ENCODE measurements at places on chromosomes 11 and 22.

DNA sequence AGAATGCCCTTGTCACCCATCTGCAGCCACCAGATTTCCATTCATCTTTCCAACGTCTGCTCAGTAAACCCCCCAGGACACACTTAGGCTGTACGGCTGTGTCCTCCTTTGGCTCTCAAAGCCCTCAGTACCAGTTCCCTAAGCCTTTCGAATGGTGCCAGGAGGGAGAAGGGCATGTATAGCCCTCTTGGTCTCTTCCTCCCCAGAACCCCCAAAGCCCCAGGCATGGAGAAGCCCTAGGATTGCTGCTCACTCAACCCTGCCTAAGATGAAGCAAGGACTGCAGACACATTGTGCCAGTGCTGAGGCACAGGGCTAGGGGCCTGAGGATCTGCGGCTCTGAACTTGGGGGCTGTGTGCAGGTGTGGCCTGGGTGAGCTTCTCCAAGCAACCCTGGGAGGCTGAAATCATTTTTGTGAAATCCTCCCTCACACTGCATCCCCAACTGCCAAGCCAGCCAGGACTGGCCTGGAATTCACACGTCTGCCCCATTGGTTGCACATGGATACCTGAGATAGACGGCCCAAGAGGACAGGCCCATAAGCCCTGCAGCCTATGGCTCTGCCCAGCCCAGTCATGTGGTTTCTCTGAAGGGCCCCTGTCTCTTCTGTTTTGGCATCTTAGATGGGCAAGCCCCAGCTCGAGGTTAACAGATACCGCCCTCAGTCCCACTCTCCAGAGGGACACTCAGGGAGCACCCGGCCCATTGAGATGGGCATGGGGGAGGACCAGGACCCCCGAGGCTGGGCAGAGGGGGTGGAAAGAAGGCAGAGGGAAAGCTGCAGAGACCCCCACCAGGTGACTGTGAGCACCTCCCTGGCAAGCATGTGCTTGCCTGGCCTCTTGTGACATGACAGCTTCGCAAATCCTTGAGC lies 34.0 kb downstream of the KCNQ1OT1 start:
- DNase-seq: no peak

DNA sequence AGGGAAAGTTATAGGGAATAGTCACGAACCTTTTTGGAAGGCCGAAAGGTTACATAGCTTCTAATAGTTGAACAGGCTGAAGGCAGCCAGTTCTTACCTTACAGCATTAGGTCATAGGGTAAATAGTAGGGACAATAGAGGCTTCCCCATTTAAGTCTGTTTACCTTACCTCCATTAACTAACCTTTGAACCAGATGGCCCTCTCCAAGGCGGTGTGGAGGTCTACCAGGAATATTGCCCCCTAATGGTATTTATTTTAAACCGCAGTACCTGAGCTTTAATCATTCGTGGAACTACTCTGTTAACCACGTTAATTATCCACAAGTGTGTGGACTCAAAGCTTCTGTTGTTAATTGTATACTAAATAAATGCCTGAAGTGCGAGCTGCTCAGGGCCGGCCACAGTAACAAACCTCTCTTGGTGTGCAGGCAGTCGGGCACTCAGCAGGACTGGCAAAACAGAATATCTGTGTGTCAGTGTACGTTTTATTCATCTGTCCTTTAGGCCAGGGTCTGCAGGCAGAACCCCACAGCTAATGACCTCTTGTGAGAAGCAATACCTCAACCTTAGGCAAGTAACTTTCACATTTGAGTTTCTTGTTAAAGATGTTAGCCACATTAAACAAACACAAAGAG lies 81.7 kb downstream of the PRCP start:
- DNase-seq: no peak

DNA sequence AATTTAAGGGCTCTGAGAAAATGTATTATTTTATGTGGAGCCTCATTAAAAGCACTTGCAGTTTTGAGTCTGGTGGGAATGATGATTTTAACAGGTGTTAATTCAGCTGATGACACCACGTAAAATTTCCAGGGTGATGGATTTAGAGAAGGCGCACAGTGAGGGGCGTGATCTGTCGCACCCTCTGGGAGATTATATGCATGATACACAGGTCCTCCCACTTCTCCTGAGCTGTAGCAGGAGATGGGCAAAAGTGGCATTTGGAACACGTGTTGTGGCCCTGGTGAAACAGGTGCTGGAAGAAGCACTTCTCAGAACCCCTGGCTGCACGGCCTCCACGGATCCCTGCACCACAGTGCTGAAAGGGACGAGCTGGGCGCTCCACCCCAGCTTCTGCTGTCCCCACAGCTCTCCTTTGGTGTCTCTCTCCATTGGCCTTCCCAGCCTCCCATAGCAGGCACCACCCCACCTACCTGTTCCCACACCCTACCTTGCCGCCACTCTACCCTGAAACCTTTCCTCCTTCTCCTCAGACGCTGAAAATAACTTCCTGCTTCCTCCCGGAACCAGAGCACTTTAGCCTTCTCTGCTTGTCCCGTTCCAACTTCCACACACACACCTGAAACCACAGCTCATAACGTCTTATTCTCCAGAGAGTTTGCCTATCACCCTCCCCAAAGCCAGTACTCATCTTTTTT lies 6.9 kb upstream of the SORL1 start:
- no peak for DNase-seq

DNA sequence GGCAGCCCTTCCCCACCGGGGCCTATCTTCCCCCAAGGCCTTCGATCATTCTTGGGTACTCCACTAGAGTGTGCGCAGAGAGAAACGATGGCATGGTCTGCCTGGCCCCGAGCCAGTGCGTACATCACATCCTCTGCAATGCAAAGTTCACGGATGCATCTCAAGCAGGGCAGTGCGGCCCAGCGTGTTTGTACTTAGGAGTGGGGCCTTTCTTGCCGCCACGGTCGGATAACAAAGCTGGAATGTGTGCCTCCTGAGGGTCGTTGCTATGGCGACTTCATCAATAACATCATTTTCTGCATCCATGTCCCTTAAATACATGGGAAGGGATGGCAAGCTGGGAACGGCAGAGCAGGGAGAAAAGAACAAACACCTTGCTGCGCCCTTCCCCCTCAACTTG lies 73.9 kb downstream of the SCUBE1 start:
- DNase-seq: no peak

DNA sequence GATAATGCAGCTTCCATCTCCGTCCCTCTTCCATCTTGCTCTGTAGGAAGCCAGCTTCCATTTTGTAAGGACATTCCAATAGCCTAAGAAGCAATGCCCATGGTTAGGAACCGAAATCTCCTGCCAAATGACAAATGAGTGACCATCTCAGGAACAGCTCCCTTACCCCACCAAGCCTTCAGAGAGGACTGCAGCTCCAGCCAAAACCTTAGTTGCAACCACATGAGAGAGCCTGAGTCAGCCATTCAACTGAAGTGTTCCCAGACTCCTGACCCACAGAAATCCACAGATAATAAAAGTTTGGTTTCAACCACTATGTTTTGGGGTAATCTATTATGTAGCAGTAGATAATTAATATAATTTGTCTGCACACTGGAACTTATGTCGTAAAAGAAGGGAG lies 51.7 kb upstream of the LDLRAD3 start:
- no peak for DNase-seq

DNA sequence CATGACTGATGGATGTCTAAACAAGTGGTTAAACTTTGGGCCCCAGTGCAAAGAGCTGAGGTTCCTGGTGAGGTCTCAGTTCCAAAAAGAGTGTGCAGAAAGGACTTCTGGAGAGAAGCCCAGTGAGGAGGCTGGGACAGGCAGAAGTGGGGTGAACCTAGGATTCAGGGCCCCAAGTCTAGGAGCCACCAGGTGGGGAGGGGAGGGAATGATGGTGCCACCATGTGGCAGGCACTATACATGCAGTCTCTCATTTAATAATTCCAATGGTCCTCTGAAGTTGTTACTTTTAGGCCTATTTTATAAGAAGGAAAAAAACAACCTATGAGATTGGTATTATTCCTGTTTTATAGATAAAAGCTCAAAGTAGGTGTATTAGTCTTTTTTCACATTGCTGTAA lies 102.0 kb downstream of the INSC start:
- DNase-seq: no peak

DNA sequence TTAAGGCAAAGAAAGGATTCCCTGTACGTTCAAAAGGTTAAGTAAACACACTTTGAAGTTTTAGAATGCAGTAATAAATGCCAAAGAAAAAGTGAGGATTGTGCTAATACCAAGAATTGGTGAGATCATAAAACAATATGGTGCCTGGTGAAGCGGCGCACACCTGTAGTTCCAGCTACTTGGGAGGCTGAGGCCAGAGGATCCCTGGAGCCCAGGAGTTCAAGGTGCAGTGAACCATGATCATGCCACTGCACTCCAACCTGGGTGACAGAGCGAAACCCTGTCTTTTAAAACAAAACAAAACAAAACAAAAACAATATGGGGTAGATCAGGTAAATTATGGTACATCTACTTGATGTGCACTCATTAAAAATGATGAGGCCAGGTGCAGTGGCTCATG lies 73.4 kb upstream of the APOA1 start:
- DNase-seq: no peak

DNA sequence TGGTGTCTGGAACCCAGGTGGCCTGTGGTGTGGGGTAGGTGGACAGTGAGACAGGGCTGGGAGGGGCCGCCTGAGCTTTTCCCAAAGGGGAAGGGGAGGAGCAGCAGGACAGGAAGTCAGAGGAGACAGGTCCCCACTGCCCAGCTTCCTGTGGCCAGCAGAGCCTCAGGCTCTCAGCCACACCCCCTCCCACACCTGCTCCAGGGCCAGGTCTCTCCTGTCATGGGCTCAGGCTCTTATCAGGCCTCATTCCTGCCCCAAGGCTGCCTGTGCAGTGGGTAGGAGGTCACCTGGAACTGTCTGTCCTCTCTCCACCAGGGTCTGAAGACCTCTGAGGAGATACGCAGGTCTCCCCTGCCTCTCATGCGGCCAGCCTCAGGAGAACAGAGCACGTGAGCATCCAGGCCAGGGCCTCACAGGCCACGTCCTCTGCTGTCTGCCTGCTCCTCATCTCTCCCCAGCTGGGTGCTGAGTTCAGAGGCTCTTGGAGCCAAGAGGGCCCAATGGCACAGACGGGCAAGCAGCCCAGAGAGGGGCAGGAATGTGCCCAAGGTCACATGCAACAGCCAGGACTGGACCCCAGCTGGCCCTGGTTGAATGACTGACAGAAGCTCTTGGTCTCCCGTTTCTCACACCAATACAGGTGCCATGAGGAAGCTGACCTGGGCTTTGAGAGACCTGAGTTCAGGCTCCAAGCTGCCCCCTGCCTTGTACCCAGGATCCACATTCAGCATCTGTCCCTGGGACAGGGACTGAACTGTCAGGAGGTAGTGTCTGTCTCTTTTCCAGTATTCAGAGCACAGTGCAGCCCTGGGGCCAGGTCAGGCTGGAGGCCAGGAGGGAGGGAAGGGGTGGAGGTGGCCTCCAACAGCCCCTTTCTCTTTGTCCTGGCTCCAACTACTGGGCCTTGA lies 16.7 kb downstream of the STARD10 start:
- DNase-seq: no peak

GRCh38 chr11:126997641-126998040 lies 2.9 kb downstream of the KIRREL3 start:
- DNase-seq: no peak

- DNase-seq: no peak
Observed at GRCh38 chr11:106178361-106178760, 100.9 kb downstream of the AASDHPPT start.

GRCh38 chr11:12143461-12144258 lies 33.3 kb downstream of the MICAL2 start:
- no peak for DNase-seq

DNA sequence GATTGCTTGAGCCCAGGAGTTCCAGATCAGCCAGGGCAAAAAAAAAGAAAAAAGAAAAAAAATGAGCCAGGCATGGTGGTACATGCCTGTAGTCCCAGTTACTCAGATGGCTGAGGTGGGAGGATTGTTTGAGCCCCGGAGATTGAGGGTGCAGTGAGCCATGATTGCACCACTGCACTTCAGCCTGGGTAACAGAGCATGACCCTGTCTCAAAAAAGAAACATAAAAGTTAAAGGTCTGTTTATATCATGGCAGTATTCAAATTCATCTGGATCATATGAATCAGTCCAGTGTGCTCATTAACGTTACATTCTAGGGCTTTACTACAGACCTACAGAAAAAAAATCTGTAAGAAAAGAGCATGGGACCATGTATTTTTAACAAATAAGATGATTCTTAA lies 13.9 kb downstream of the HSD17B12 start:
- no peak for DNase-seq

DNA sequence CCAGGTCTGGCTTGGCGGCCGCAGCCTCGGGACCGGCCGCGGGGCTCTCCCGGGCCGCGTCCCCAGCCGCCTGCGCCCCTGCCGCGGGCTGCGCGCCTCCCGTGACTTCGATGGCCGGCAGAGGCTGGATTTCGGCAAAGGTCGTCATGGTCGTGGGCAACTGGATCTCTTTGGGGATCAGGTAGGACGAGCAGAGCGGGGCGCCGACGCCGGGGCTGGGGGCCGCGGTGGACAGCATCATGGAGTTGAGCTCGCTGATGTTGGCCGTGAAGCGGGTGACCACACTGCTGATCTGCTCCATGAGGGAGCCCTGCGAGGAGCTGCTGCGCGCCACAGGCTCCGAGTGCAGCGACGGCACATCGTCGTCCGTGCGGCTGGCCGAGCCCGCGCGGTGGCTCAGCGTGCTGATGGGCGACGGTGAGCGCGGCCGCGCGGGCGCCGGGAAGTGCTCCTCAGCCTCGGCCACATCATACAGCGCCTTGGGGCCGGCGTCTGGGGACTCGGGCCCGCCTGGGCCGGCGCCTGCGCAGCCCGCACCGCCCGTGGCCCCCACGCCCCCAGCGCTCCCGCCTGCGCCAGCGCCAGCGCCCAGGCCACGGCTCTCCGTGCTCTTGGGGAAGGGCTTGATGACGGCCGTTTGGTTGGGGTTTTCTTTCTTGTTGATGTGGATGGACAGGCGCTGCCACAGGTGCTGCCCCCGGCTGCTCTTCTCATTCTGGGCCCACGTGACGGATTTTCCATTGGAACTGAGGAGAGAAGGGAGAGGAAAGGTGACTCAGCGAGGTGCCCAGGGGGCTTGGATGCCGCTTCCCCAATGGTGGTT lies 171.4 kb upstream of the CTSC start:
- DNase-seq: no peak

DNA sequence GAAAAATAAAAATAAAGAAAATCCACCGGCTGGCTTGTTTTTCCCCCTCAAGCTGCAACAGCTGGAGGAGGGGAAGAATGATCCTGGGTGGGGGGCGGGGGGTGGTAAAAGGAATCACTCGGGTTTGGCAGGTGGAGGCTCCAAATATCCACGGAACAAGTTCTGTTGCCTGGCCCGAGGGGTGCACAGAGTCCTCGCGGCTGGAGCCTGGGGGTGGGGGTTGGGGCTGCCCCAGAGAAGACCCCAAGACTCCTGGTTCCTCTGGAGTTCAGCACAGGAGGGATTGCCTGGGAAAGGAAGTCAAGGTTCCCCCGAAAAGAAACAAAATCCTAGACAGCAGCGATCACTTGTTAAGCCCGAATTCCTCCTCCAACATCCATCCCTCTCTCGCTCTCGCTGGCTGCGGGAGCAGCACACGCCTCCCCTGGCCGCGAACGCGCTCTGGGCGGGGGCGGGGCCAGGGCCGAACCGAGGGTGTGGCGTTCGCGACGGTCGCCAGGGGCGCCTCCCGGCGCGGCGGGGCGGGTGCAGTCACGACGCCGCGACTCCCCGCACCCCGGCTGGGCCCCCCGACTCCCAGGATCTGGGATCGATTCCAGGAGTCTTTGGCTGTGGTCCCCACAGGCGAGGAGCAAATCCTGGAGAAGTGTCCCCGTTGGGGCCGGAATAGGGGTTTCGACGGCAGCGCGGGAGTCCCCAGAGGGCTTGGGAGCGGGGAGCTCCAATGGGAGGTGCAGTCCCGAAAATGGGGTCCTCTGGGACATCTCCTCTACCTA lies at the start of gene KCNA4:
TSS of gene KCNA4 (minus strand) at position 443 of the 776 bp plus-strand sequence. CDS start 4,352 bp downstream, outside the sequence.
- no peak for DNase-seq

All from GM12864 (cell line).